T-cell (primary cell): ENCODE measurements at places on chromosomes 12 and 14. TPM values are rescaled to one million over a fixed set of nuclear protein-coding genes. Genes with fewer than 3 reads are reported as not detected.

Gene OVCH1
- total RNA-seq: not detected

Gene PELI2
- 10.5 TPM for total RNA-seq

Gene TAS2R13
- total RNA-seq: 1.5 TPM

Gene ETFBKMT
- 2.1 TPM for total RNA-seq

DNA sequence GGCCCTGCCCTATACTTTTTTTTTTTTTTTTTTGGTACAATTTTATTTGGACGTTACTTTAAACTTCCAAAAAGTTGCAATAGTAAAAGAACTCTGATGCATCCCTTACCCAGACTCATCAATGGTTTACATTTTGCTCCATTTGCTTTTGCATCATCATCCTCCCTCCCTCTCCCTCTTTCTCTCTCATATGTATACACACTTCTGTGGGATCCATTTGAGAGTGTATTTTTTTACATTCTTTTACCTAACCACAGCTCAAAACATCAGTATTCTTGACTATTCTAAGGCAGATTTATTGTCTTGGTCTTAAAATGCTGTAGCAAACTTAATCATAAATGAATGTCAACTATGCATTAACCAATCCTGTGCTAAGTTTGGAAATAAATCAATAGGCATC is 111.6 kb downstream of the PRICKLE1 start:
- no peak for DNase-seq

- DNase-seq: peak; percentile 33
These were observed 1.4 kb downstream of the ACTN1 start for GRCh38 chr14:68977718-68978171.

DNA sequence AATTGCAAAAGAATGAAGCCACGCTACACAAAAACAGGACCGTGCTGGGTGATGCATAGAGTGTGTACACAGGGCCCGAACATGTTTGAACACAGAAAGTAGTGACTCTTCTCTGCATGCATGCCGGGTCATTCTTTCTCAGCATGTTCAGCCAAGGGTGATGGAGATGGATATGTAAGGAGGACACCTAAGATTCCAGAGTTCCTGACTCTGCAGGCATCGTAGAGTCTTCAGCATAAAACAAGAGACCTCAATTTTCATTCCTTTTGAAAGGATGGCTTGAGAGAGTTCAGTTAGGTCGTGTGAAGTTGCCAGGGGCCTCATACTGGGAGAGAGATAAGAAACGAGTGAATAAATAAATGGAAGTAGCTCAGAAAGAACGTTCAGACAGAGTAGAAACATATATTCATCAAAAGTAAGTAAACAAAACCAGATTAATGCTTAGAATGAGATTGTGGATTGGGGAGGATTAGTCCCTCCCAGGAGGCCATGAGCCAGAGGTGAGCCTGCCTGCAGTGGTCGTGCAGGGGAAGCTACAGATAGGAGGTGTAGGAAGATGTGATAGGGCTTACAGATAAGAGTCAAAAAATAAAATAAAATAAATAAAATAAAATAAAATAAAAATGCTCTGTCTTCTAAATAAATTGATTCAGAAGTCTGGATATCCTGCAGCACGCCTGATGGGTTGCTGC is 27.6 kb upstream of the SEL1L start:
- no peak for DNase-seq

DNA sequence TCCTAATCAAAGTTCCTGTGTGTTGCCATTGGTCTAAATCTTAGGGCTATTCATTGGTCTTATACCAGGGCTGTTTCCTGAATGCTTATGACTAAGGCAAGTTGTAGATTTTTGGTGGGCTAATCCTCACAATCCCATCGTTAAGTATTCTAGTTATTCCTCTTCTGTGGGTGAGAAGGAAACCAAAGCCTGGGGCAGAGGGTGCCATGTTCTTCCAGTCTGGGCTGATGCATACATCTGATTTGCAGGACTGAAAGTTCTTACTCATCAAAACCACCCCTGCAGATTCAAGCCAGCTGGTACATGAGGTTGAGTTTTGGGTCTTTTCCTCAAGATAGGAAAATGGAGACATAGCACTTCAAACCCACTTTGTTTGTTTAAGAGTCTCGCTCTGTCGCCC is 25.7 kb downstream of the PPP1CC start:
- DNase-seq: no peak

GRCh38 chr12:121787063-121788025 is 6.1 kb downstream of the RHOF start:
- DNase-seq: peak; percentile 77

GRCh38 chr12:121753844-121754264 is 39.6 kb downstream of the RHOF start:
- DNase-seq: no peak

- no peak for DNase-seq
These were observed 98.2 kb upstream of the GSC start for GRCh38 chr14:94867946-94868771.

GRCh38 chr12:125282921-125283320 is 217.7 kb downstream of the AACS start:
- DNase-seq: no peak
